Endothelial cell of umbilical vein (primary cell): ENCODE measurements at places on chromosomes 6 and 20. TPM values are rescaled to one million over a fixed set of nuclear protein-coding genes. Genes with fewer than 3 reads are reported as not detected.

DNA sequence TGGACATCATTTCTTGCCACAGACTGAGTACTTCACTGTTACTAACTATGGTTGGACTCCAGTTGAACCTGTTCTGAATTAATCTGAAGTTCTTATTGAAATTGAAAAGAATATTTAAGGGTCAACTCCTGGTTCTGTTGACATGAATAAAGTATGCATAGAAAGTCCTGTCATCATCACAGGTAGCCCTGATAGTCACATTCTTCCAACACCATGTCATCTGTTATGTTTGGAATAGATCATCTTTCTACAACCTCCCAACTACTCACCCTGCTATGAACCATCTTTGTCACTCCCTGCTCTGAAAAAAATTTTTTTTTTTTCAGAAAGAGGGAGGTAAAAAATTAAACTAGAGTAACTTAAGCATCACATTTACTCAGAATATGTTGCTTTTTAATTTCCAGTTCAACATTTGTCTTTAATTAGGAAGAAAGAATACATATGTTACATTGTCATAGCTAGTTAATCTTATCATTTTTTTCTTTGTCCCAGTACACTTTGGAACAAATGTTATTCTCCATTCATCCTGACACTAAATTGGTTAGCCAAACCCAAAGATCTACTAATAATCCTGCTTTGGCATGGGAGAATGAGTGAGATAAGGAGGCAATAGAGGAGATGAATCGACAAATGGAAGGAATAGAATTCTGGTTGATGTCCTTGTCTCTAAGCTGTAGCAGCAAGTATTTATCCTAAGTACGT is 775.1 kb upstream of the NRSN1 start:
- DNase-seq: no peak

GRCh38 chr20:47612670-47613069 is 111.0 kb downstream of the NCOA3 start:
- peak; percentile 9 for DNase-seq

DNA sequence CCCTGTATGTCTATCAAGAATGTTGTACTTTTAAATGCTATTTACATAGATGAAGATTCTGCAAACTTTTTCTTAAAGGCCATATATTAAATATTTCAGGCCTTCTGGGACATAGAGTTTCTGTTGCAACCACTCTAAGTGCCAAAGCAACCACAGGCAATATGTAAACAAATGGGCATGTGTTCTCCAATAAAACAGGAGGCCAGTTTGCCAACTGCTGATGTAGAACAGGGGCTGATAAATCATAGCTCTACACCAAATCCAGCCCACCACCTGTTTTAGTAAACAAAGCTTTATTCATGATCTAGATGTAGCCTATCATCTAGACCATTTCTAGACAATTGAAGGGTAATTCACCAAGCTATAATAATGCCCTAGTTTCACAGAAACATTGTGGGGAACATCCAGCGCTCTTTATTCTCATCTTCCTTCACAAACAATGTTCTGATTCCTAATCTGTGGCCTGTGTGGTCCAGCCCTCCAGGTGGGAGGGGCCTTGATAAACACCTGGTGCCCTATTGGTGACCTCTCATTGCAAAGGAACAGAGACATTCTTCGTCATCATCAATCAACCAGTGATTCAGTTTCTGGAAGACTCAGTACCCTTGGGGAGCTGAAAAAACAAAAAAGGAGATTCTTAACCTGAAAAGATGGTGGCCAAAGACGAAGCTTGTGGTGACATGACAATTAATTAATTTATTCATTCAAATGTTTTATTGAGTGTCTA is 80.2 kb downstream of the PREP start:
- DNase-seq: no peak

GRCh38 chr6:140026546-140026945 is 652.1 kb upstream of the CITED2 start:
- no peak for DNase-seq

GRCh38 chr6:109794201-109794923 is 103.3 kb downstream of the FIG4 start:
- peak; percentile 74 for DNase-seq

DNA sequence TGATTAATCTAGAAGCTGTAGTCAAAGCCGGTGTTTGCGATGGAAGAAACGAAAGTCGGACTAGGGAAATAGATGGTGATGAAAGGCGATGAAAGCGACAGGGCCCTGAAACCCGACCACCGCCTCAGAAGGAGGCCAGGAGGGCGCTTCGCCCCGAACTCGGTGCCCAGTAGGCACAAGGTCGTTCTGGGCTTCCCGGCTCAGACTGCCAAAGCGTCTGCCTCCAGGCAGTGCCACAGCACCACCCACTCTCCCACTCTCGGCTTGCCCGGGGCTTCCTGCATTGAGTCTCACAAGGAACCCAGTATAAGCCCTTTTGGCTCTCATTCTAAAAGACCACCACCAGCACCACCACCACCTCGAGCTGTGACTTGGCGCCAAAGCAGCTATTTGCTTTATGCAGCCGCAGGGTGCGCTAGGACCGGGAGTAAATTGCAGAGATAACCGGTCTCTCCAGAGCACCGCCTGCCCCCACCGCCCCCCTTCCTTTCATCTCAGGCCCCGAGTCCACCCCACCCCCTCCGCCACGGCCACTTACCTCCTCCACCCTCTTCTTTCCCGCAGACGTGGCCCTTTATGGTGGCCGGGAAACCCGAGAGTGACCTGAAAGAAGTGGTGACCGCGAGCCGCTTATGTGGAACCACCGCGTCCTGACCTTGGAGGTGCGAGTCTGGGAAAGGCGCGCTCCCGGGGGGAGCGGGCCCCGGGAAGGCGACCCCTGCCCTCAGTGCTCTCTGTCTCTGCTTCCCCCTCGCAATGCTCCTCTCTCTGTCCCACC is 2.4 kb downstream of the TCF21 start:
- peak; percentile 15 for DNase-seq

GRCh38 chr6:21263531-21264287 is 329.8 kb upstream of the SOX4 start:
- DNase-seq: no peak

GRCh38 chr20:23508449-23509229 is 17.7 kb downstream of the CST8 start:
- DNase-seq: no peak

DNA sequence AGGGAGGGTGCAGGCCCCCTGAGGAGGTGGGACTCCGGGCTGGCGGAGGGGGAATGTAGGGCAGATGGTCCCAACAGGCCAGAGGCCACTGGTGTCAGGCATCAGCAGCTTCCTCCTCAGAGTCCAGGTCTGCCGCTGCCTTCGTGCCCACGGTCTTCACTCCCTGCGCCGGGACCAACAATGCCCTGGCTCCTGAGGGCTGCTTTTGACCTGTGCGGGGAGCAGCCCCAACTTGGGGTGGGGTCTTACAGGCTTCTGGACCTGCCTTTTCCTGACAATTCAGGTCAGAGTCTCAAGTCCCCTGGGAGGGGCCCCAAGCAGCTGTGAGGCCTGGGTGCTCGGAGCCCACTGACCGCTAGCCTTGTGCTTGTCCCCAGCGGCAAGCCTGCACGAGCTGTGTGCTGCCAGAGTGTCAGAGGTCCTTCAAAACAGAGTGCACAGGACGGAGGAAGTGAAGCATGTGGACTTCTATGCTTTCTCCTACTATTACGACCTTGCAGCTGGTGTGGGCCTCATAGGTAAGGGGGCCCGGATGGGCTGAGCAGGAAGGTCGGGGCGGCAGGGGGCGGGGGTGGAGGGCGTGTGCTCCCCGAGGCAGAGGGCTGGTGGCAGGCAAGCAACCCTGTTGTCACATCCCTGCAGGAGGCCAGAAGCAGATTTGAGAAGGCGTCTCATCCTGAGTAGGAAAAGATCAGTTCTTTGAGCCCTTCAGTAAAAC is 25.3 kb upstream of the PYGB start:
- no peak for DNase-seq

Gene GGTLC1
- total RNA-seq: not detected in 2 replicates

Gene RIMS1
- total RNA-seq: 0.44 TPM in 1 of 2 replicates, not detected in the other

Gene MAVS
- 35.1 and 40.7 TPM in 2 replicates for total RNA-seq
